ENCODE measurements at places on chromosomes 5 and 9. TPM values are rescaled to one million over a fixed set of nuclear protein-coding genes. Genes with fewer than 3 reads are reported as not detected.

- DNase-seq, result no peak
- H3K4me1 ChIP-seq, result peaks cover 6% of the 10 kb centered on the region
- H3K4me3 ChIP-seq, result no peak overlapping the region
- H3K36me3 ChIP-seq, result no peaks in the 10 kb centered on the region
- no peaks in the 10 kb centered on the region for H3K27me3 ChIP-seq
- H3K27ac ChIP-seq, result no peak overlapping the region
These were observed 35.3 kb upstream of the CDKN2AIPNL start for GRCh38 chr5:134446938-134447337.

GRCh38 chr9:130089141-130089540 is 35.4 kb downstream of the GPR107 start:
- no peaks in the 10 kb centered on the region for H3K4me1 ChIP-seq
- H3K27ac ChIP-seq, result no peak overlapping the region
- DNase-seq, result no peak
- H3K36me3 ChIP-seq, result peaks cover 37% of the 10 kb centered on the region

DNA sequence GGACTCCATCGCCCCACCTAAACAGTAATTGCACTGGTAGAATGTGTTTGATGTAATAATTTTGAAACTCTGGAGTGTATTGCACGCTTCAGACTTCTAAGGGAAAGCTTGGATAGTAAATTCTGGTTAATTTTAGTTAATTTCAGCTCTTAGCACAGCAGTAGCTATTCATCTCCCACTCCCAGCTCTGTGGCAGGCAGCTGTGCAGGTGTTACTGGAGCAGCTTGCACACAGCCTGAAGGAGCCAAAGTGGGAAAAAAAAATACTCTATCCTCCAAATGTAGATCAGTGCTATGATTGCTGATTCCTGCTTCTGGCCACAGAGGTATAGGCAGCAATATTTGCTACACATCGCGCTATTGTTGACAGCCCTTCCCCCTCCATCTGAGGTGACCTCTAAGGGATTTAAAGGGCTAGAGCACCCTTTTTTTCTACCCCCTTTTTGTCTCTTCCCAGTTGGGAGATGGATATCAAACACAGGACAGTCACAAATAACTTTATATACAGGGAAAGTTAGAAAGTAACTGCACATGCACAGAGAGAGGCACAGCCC is 97.4 kb downstream of the KCTD16 start:
- H3K27me3 ChIP-seq, result peaks cover 18% of the 10 kb centered on the region
- no peak for DNase-seq
- no peak overlapping the region for H3K27ac ChIP-seq
- no peaks in the 10 kb centered on the region for H3K36me3 ChIP-seq
- H3K4me3 ChIP-seq, result no peak overlapping the region

DNA sequence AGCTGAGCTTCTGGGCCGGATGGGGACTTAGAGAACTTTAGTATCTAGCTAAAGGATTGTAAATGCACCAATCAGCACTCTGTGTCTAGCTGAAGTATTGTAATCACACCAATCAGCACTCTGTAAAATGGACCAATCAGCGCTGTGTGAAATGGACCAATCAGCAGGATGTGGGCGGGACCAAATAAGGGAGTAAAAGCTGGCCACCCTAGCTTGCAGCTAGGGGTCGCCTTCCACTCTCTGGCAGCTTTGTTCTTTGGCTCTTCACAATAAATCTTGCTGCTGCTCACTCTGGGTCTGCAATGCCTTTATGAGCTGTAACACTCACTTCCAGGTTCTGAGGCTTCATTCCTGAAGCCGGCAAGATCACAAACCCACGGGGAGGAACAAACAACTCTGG is 354.0 kb downstream of the PRR16 start:
- no peak overlapping the region for H3K27ac ChIP-seq
- H3K36me3 ChIP-seq, result peaks cover 3% of the 10 kb centered on the region
- H3K27me3 ChIP-seq, result no peaks in the 10 kb centered on the region

DNA sequence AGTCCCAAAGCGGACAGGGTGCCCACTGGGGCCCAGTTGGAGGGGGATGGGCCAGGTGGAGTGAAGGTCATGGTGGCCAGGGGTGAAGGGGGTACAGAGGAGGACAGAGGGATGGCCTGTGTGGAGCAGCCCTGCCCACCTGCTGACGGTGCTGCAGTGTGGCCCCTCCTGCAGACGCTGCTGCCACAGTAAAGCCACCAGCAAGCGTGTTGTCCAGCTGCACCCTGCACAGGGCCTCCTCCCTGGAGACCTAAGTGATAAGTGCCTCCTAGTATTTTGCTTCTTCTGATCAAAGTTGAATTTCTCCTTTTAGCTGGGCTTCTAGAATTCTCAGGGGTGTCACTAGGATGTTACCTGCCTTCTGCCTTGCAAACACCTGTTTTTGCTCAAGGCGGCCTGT is 299.3 kb upstream of the IRX4 start:
- no peak overlapping the region for H3K27ac ChIP-seq
- no peak overlapping the region for H3K4me3 ChIP-seq
- H3K4me1 ChIP-seq, result no peaks in the 10 kb centered on the region
- no peaks in the 10 kb centered on the region for H3K27me3 ChIP-seq
- no peak for DNase-seq

SPINK5 gene
- 4.1 TPM for total RNA-seq

MELK gene
- 11.0 TPM for total RNA-seq

DNA sequence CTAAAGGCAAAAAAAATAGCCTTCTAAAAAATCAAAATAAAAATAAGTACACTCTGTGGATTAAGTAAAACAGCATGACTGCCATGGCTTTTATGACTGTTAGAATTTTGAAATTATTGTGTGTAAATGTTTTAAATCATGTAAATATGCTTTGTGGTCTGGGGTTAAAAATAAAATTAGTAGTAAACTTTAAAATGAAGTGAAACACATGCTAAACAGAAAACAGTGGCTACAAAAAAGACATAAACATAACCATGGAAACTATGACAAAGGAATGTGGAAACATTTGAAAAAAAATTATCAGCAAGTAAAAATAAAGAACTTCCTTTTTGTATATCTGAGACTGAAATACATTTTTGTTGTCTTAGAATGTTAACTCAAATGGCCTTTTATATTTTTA is 134.5 kb upstream of the SPEF2 start:
- no peak for DNase-seq
- H3K4me3 ChIP-seq, result no peak overlapping the region
- H3K36me3 ChIP-seq, result no peaks in the 10 kb centered on the region
- peaks cover 5% of the 10 kb centered on the region for H3K27me3 ChIP-seq
- H3K4me1 ChIP-seq, result peaks cover 22% of the 10 kb centered on the region
- H3K27ac ChIP-seq, result peak overlapping the region; percentile 65

LHX3 gene
- not detected for total RNA-seq

DNA sequence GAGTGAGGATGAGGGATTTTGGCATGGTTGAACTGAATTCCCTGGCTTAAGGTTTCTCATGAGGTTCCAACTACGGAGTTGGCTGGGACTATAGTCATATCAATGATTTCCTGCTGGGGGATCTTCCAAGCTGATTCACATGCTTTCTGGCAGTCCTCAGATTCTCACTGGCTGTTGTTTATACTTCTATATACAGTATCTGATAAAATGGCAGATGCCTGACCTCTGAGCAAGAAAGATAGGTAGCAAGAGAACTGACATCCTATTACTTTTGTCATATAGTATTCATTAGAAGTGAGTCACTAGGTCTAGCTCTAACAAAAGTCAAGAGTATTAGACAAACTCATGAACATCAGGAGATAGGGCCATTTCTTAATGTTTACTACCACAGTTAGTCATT is 440.9 kb upstream of the EDIL3 start:
- H3K27me3 ChIP-seq, result no peaks in the 10 kb centered on the region
- H3K4me1 ChIP-seq, result peaks cover 2% of the 10 kb centered on the region
- DNase-seq, result no peak
- H3K27ac ChIP-seq, result no peak overlapping the region

DNA sequence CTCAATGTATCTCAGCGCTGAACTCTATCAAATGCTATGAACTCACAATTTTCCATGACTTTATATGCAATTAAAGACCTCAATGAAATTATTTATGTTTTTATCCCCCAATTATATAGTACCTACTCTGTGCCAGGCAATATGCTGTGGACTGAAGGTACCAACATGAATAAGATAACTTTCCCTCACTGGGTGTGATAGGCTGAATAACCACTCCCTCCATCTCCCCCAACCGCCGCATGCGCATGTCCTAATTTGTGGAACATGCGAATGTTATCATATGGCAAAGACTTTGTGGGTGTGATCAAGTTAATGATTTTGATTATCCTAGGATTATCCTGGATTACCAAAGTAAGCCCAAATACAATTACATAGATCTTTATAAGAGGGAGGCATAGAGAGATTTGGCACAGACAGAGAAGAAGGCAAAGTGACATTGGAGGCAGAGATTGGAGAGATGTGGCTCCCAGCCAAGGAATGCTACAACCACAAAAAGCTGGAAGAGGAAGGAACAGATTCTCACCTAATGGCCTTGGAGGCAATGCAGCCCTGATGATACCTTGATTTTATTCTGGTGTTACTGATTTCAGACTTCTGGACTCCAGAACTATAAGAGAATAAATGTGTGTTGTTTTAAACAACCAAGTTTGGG is 149.1 kb upstream of the VCAN start:
- DNase-seq, result no peak
- no peaks in the 10 kb centered on the region for H3K27me3 ChIP-seq
- H3K27ac ChIP-seq, result no peak overlapping the region

DNA sequence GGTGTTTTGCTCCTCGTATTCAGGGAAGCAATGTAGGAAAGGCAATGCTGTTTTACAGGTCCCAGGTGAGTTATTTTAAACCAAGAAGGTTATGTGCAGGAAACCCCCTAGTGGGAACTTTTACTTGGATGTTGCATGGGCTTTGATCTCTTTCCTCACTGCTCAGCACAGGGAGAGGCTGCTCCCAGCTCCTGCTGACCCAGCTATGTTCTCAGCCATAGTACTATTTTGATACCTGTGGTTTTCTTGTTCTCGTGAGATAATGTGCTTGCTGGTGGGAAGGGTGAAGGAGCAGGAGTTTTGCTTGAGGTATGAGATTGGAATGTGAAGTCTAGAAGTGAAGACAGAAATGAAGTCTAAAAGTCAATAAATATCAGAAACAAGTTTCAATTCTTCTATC is 265.6 kb upstream of the FBXL7 start:
- DNase-seq, result no peak
- peaks cover 8% of the 10 kb centered on the region for H3K27me3 ChIP-seq
- peaks cover 25% of the 10 kb centered on the region for H3K4me1 ChIP-seq
- no peak overlapping the region for H3K4me3 ChIP-seq
